Left colon (tissue), 2 donors: ENCODE measurements at places on chromosomes 12 and 14.

- no peak for DNase-seq
Measured at GRCh38 chr12:124247331-124247730, 47.6 kb upstream of the RFLNA start.

DNA sequence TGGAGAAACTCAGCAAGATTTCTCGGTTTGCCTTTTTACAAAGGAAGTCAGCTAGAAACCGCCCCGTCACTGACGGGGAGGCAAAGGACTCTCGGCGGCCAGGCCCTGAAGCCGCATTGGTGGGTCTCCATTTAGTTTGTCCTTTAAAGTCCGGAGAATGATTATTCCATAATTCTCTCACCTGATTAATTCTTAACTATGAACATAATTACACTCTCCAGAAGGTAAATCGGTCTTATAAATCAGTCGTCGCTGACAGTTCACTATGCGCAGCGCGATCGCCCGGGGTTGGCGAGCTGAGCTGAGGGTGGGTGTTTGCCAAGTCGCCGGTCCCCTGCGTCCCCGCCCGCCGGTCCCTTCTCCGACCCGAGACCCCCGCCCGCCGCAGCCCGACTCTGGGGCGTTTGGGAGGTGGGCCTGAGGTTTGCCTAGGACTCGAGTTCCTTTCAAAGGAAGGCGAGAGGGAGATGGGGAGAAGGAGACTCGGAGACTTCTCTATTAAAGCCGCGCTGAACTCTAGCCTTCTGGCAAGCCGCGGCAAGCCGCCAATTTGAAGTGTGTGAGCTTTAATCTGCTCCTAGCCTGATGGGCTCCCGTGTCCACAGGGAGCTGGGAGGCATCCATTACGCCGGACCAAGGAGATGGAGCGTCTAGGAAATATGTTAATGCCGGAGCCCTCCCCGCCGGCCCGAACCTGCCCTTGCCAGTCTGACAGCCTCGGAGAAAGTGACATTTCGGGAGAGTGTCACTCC lies 392.9 kb downstream of the NOVA1 start:
- DNase-seq: peak; percentile 35

- no peak for DNase-seq
Measured at GRCh38 chr12:109645708-109646107, 67.9 kb upstream of the FAM222A start.

DNA sequence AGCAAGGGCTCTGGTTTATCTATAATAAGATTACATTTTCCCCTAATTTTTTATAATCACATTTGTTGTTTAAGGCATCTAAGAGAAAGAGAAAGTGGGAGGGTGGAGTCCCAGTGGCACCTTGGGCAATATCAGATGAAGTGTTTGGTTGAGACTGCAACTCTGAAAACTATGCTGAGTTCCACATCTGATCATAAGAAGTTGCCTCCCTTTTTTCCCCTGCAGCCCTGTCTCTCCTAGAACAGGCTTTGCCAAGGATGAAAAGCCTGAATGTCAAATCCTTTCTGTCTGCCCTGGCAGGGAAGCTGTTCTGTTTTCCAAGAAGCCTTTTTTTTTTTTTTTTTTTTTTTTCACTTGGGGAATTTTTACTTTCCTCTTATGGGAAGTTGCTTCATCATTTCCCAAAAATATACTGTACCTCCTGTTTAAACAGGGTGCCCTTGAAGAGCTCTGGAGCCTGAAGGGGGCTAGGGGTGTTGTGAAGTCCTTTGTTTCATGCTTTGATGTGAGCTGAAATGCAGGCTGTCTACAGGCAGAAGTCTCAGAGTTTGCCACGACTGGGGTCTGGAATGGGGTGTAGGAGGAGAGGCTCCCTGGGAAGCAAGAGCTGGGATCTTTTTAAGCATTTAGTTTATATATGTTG lies 71.3 kb downstream of the SUSD6 start:
- DNase-seq: no peak

DNA sequence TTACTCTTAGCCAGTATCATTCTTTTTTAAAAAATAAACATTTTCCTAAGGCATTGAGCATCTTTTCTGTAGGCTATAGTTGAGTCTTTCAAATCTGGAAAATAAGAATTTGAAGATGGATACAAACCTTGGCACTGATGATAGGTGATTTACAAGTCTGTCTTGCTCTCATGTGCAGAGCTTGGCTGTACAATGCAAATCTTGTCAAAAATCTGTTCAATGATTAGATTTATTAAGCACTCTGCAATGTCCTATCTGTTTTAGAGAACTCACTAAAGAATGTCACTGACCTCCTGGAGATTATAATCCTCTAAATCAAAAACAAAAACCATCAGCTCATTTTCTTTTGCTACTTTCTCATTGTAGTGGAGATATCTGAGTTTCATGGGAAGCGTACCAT lies 42.8 kb upstream of the AMIGO2 start:
- no peak for DNase-seq

- DNase-seq: no peak
Measured at GRCh38 chr14:71212093-71212492, 304.8 kb downstream of the PCNX1 start.

DNA sequence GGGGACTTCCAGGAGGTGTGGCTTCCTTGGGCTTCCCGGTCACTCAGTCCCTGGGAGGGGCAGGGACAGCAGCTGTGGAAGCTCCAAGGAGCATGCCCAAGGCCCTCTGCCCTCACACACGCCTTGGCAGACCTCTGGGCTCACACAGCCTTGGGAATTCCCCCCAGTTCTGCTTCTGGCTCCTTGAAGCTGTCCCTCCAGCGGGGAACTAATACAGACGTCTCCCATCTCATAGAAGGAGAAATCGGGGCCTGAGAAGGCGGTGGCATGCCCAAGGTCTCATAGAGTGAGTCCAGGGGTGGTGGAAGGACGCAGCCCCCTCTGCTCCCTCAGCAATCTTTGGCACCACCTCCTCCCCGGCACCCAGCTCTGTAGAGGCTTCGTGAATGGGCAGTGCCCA lies 15.7 kb upstream of the TMEM119 start:
- DNase-seq: no peak

DNA sequence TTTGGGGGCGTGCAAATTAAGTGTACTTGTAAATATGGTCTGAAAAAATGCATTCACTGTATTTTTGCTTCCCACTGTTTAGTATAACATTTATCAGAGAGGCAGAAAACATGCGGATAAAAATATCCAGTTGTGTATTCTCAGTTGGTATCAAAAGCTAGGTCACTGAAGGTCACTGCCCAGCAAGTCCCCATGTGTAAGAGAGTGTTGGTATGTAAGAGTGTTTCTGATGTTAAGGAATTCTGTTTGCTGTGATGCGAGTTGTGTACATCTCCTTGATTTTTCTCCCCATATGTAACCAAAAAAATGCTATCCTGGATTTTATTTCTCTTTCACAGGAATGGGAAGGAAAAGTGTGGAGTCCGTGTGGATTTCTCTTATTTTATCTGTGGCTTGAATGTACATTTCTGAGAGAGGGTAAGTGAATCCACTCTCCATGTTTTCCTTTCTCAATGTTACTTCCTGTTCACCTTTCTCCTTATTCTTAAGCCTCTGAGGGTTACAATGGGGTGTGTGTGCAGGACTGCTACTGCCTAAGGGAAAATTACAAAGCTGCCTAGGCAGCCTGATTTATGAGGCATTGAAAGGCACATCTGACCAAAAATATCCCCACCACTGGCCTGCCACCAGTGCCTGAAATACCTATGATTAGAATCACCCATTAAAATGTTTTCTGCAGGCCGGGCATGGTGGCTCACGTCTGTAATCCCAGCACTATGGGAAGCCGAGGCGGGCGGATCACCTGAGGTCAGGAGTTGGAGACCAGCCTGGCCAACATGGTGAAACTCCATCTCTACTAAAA lies 97.9 kb upstream of the USP44 start:
- DNase-seq: no peak

DNA sequence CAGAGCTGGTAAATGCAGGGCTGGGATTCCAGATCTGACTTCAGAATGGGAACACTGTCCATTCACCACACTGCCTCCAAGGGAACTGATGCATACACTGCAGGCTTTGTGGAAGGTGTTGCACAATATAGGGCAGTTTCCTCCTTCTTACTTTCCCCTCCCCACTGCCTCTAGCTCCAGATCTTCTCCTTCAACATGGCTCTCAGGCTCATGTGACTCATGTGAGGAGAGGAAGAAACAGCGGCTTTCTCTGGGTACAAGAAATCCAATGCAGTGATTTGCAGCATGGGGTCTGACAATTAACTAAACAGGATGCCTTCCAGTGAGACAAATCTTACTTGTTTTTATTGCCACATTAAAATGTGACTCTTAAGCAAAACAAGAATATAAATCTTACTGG lies 447.6 kb upstream of the CCDC196 start:
- DNase-seq: peak; percentile 30

- DNase-seq: no peak
Measured at GRCh38 chr12:25394025-25394424, 143.3 kb upstream of the KRAS start.

DNA sequence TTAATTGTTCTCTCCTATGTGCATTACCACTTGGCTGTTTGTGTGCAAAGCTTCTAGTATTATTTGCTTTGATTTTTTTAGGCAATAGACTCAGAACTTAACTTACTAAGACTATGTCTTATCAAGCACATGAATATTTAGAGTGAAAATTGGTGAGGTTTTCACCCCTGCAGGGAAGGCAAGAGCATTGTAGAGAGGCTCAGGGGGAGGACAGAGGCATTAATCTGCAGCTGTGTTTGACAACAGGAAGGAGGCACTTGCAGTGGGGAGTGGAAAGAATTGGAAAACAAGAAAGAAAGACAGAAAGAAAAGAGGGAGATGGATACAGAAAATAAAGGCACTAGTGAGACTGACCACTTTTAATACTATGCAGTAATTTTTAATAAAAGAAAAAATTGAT lies 431.6 kb downstream of the PDZRN4 start:
- no peak for DNase-seq

GRCh38 chr14:34211732-34212131 lies 250.3 kb downstream of the SPTSSA start:
- DNase-seq: no peak

GRCh38 chr14:68807987-68808386 lies 15.1 kb upstream of the ZFP36L1 start:
- DNase-seq: no peak

DNA sequence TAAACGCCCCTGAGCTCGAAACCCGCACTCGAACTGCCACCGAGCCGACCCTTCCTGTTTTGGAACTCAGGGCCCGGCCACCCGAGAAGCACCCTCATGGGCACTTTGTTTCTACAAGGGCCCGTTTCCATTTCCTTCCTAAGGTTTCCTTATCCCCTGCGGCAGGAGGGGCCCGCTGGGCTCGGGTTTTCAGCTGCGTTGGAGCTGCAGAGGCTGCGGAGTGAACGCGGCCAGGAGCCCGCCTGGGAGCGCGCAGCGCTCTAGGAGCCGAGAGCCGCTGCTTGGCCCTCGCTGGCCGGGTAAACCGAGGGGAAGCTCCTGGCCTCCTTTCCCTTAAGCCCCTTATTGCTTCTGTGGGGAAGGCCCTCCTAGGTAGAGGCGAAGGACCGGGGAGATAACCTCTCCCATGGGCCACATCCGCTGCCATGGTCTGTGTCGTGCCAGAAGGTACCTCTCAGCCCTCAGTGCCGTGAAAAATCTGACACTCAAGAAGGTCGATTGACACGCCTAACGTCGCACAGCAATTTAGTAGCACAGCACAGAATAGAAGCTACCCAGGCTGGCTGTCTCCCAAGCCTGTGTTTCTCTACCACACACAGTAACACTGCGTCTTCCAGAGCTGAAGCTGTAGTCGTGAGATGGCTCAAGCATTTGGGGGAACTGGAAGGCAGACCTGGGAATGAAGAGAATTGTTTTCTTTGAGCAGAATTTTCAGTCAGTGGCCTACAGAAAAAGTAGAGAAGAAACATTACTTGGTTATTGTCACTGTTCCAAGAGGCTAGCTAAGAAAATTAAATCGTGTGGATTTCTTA lies 12.9 kb upstream of the CALM1 start:
- DNase-seq: peak; percentile 69

- DNase-seq: no peak
Measured at GRCh38 chr14:25110106-25110505, 60.2 kb upstream of the STXBP6 start.

GRCh38 chr12:41039461-41039860 lies 148.7 kb upstream of the PDZRN4 start:
- no peak for DNase-seq

GRCh38 chr12:38921025-38921677 lies 15.8 kb upstream of the CPNE8 start:
- DNase-seq: peak; percentile 75

- no peak for DNase-seq
Measured at GRCh38 chr12:33472299-33472698, 32.7 kb upstream of the SYT10 start.

DNA sequence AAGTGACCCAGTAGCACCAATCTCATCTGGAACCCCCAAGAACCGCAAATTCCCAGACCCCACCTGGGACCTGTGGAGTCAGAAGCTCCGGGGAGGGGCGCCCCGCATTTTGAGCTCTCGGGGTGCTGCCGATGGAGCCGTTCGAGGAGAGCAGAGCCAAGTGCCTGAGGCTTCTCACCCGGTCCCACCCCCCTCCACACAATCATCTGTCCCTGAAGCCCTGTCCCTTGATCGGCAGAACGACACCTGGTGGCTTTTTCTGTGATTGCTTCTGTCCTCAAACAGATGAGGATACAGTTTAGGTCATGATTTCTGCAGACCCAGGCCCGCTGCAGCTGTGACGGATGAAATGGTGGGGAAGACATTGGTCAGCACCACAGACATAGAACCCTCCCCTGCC lies 74.7 kb downstream of the NOC4L start:
- no peak for DNase-seq

DNA sequence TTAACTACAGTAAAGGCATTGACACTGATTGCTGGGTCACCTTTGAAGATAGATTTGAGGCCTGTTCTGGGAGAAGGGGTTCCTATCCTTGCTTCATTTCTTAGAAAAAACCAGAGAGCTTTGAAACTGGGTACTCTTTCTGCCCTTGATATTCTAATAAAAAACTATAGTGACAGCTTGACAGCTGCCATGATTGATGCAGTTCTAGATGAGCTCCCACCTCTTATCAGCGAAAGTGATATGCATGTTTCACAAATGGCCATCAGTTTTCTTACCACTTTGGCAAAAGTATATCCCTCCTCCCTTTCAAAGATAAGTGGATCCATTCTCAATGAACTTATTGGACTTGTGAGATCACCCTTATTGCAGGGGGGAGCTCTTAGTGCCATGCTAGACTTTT lies 36.4 kb downstream of the CAND1 start:
- no peak for DNase-seq

DNA sequence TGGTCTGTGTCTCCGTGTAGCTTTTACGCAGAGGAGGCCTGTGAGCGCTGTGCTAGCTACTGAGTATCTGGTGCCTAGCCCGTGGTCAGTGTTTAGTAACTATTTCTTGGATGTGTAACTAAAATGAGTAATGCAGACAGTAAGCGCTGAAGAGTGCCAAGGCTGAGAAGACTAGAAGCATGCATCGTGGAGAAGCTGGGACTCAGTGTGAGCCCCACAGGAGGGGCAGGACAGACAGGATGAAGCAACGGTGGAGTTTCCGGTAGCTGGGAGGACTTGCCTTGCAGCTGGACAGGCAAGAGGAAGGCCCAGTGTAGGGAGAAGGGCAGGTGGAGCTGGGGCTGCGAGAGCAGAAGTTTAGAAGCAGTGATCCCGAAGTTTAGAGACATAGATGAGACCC lies 233.4 kb upstream of the FKBP4 start:
- DNase-seq: no peak

GRCh38 chr14:47500369-47500768 lies 175.0 kb downstream of the MDGA2 start:
- DNase-seq: no peak

- DNase-seq: no peak
Measured at GRCh38 chr12:79128956-79129355, 264.4 kb downstream of the SYT1 start.

- DNase-seq: no peak
Measured at GRCh38 chr12:93039062-93039461, 110.0 kb upstream of the EEA1 start.
